ENCODE measurements at places on chromosomes 11 and 22.

- DNase-seq, result no peak
Observed at GRCh38 chr22:30094804-30095203, 14.5 kb downstream of the HORMAD2 start.

DNA sequence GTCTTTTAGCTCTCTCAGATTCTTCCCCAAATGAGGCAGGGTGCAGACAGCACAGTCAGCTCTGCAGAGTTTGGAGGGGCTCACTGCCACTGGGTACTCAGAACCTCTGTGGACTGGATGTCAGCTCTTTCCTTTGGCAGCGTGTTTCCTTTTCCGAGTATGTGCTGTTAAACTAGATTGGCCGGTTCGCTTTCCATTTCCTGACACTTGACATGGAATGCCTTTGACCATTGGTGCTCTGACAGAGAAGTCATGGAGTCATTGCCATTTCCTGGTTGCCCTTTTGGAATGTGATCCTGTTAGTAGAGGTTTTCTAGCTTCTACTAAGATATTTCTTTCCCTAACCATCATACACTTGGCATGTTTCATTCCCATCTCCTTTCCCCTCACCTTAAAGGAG, 86.7 kb downstream of the SWAP70 start:
- DNase-seq, result no peak

DNA sequence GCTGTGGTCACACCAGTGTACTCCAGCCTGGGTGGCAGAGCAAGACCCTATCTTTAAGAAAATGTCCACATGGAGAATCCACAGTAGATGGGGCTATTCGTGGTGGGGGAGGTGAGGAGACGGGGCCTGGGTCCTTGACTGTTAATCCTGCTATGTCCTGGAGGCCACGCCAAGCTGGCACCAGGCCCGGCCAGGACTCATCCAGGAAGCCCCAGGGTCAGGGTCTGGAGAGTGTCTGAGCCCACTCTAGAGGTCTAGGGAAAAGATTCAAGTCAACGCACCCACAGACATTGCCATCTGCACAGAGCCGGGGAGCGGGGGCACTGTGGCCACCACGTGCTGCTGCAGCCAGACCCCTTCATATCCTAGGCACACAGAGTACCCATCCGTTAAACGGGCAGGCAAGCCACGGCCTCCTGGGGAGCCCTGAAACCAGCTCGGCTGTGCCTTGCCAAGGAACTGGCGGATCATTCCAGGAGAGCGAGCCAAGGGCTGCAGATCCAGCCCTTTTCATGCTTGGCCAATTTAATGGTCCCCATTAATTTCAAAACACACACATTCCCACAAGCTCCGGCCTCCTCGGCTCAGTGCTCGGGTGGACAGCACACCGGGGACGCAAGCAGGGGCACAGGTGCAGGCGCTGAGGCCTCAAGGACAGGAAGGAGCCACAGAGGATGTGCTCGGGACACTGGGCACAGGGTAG, 24.7 kb downstream of the MACROD1 start:
- DNase-seq, result no peak

DNA sequence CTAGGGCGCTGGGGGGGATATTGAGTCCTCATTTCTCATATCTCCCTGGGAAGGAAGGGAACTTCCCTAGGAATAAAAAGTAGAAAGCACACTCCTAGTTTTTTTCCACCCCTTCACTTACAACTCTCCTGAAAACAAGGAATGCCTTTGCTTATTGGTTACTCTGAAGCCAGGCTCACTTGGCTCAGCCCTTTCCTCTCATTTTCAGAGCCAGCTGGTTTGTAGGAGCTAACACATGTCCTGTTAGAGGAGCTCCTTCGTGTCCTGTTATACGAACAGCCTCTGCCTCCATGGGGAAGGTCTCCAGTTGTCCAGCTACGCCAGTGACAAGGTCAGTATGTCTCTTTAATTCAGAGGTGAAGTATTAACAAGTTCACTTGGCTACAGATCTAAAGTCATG, 17.6 kb downstream of the ALKBH8 start:
- no peak for DNase-seq

DNA sequence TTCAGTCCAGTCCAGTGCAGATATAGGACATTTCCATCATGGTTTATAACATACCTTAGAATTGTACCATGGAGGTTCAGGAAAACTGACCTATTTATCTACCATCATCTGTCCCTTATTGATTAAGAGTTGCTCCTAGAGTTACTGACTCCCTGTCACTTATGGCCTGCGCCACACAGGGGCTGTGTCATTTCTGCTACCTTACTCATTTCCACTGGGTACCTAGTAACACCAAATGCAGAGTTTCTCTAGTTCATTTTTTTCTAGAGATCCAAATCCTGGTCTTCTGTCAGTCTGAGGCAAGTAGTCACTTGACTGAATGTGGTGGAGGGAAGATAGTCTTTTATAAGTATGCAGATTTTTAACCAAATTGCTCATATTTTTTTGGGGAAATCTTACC, 59.2 kb downstream of the PDE3B start:
- no peak for DNase-seq

DNA sequence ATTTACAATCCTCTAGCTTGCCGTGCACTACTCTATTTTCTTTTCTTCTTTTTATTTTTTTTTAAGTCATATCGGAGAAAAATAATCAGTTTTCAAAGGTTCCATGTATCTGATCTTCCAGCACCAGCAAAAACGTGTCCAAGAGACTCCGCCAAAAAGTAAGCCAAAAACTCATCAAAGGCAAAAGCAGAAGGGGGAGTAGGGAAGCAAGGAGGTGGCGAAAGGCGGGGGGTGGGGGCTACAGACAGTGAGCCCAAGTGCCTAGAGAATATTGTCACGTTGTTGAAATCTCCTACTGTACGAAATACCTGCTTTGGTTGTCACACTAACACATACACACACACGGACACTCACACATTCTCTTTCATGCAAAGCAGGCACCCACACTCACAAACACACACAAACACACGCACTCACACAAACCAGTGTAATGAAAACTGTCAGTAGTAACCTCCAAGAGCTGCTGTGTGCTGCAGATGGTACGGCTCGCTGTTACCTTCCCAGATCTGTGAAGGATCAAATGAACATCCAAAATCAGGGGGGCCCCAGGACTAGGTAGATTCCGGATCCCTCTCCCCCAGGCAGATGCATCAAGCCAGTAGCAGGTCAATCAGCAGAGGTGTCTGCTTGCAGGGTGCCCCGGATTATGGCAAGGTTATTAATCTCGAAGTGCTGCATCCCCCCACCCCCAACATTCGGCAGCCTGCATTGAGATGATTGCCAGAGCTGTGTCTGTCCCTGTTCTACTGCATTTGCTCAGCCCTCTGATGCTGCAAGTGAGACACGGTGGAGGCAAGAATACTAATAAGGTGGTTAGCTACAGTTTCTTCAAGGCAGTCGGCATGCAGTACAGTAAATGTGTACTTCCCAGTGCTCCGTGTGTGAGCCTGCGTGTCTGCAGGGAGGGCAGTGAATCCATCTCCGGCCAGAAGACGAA, at the start of gene LRRC4C:
LRRC4C (minus strand) TSS at position 188 of the 937 bp plus-strand sequence.
- no peak for DNase-seq

DNA sequence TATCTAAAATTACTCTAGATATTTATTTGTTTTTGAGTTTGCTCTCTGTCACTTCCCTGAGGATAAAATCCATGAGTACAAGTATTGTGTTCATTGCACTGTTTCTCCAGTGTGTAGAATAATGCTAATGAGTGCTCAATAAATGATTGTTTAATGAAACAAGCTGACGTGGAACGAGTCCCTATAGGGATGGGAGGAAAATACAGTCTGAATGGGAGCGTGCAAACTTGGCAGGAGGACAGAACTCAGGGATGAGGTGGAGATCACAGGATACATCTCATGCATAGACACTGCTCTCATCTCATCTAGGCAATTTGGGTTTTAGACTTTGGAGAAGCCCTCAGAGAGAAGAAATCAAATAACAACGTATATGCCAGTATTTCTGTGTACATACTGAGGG, 58.4 kb upstream of the ZC3H12C start:
- DNase-seq, result no peak
